Hematopoietic multipotent progenitor cell treated with erythropoietin and hydrocortisone succinate and interleukin-3 and kit ligand, for 17 days (in vitro differentiated cells): ENCODE measurements at places on chromosomes 11 and 22.

GRCh38 chr11:113199866-113200265, 114.5 kb upstream of the TTC12 start:
- no peak for DNase-seq

GRCh38 chr11:131537196-131537595, 166.8 kb downstream of the NTM start:
- no peak for DNase-seq

DNA sequence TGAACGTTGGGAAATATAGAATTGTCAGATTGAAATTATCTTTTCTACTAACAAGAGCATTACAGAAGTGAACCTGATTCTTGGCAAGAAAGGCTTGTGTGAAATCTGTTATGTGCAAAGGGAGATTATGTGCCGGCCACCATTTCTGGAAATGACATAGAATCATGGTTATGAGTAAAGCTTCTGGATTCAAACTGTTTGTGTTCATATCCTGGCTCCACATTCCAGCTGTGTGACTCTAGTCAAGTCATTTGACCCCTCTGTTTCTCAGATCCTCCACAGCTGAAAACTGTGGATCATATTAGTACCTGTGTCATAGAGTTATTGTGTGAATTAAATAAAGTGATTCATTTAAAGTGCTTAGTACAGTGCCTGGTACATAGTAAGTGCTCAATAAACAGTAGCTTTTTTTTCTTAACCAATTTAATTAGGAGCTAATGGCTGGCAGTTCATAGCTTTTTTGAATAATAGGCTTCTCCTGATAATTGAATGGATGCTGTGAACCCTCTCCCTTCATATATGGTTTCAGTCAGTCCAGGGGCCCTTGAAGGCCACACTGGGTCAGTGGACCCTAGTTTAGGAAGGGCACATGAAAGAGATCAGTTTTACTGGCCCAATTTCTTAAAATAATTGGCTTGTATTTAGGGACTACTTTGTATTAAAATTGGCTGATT, 34.6 kb downstream of the EHF start:
- DNase-seq, result no peak

GRCh38 chr11:121240650-121241303, 51.8 kb upstream of the SC5D start:
- no peak for DNase-seq

- no peak for DNase-seq
Observed at GRCh38 chr22:46050916-46051614, 74.1 kb upstream of the WNT7B start.

DNA sequence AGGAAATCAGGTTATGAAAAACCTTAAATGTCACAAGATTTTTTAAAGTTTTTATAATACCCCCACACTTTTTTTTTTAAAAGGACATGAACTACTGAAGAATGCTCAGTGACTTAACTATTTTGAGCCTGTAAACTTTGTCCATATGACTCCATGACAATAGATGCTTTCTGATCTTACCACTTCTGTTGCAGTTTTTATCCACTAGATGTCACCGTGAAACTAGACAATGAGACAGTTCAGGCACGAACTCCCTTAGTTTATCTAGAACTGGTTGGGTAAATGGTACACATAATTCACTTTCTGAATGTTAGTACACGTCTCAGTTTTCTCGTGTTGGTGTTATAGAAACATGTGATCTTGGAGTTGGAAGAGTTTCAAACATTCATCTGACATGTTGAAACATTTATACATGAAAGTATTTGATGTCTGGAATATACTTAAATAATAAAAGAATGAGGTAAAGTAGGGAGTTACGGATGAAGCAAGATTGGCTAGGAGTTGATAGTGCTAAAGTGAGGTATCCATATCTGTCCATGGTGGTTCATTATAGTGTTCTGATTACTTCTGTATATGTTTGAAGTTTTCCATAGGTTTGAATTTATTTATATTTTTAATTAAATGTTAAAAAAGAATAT, 8.1 kb downstream of the CCDC15 start:
- DNase-seq, result peak; percentile 52

DNA sequence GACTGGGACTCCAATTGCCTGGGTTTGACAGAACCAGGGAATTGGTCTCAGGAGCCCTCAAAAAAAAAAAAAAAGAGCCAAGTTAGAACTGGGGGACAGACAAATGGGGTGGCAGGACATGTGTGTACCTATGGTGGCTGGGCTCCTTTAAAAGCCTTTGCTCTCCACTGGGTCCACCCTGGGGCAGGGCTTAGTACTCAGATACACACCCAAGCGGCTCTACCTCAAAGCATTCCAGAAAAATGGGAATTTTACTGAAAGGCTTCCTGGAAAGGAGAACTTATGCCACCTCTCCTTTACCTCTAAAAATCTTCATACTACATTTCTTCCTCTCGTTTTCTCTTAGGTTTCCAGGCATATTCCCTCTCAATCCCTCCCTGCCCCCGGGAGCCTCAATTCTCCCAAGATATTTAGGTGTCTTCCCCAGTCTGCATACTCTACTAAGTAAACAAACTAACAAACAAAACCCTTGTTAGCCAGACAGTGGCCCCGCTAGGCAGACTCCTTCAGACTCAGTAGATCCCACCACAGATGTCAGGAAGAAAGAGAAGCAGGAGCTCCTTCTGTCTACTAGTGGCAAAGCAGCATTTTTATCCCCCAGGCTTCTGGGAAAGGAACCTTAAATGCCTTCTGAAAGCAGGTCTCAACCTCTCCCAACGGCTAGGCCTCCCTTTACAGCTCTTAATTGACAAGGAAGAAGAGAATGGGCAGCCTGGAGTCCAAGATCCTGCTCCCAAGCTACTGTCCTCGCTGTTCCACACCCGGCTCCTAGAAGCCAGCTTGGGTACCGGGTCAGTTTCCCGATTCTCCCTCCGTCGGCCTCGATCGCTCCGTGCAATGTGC, 653 bp downstream of the PCSK7 start:
- peak; percentile 38 for DNase-seq

DNA sequence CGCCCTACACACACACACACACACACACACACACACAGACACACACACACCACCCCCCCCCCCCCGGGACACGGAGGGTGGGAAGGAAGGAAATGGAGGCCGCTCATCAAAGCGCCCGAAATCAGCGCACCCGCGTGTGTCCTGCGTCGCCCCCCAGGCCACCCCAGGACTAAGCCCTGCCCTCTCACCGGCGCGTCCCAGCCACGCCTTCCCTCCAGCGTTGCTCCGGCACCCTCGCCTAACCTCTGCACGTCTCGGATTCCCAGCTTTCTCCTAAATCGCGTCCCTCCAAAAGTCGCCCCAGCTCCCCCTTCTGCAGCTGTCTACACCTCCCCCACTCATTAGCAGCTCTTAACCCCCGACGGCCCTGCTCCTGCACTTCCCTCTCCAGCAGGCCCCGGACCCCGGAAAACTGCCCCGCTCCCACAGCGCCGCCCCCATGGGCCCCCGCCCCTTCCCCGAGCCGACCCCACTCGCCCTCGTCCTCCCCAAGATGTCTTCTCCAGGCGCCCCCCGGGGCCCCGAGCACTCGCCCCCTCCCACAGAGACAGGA, 557 bp downstream of the PACSIN2 start:
- DNase-seq, result no peak

DNA sequence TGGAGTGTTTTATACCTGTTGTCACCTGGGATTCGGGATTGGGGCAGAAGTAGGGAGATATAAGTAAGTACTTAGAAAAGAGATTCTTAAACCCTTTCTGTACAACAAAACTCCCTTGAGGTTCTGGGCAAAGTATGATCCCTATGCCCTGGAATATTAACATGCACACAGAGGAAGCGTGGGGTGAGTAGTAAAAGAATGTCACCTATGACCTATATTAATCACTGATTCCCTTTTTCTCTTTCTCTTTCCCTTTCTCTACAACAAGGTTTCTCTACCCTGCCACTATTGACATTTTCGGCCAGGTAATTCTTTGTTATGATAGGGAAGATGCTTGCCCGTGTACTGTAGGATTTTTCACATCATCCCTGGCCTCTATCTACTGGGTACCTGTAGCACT, 209.7 kb upstream of the PLET1 start:
- no peak for DNase-seq

DNA sequence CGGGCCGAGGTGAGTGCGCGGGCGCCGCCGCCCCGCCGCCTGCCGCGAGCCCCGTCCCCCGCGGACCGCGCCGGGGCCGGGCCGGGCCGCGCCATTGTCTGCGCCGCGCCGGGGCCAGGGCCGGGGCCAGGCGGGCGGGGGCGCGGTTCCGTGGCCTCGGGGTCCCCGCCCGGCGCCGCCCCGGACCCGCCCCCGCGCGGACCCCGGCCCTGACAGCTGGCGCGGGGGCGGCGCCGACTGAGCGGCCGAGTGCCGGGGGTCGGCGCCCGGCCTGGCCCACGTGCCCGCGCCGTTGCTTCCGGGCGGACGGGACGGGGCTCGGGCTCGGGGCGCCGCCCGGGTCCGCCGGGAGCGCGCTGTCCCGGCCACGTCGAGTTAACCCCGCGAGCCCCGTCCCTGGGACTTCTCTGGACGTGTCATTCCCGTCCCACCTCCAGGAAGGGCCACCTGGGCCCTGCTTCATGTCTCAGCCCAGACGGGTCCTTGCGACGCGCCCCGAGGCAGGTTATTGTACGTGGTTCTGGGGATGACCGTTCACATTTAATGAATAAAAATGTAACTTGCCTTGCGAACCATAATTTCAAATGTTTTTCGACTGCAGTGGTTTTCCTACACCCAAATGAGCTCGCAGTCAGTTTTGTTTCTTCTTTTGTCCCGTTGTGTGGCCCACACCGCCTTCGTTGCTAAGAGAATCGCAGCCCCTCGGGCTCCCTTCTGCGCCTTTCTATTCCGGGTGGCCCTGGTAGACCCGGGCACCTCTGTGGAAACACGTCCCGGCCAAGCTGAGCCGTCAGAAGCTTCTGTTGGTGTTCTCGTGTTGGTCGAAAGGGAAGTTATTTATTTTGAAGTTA, 562 bp downstream of the ZBED4 start:
- DNase-seq, result peak; percentile 17

DNA sequence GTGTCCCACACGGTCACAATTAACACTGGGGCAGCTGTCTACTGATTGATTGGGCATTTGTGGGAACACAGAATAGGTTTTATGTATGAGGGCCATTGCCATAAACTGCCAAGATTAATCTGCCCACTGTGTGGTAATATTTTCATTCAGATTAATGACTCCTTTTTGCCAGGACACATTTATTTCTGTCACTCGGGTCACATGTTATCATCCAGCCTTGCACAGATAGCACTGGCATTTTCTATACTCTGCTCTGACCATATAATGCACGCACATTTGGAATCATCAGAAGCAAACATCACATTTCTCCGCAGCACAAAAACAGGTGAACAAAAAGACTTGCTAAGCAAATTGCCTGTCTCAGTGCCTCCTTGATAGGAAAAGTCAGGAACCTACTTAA, 138.3 kb downstream of the CADM1 start:
- DNase-seq, result no peak

GRCh38 chr11:65424205-65425104, 1.9 kb downstream of the NEAT1 start:
- peak; percentile 84 for DNase-seq

- DNase-seq, result no peak
Observed at GRCh38 chr11:112481431-112481830, 220.8 kb upstream of the PLET1 start.

- no peak for DNase-seq
Observed at GRCh38 chr11:131916638-131917037, 546.2 kb downstream of the NTM start.

GRCh38 chr11:6225024-6225423, 9.4 kb downstream of the FHIP1B start:
- DNase-seq, result no peak

GRCh38 chr11:68370211-68371111, 58.1 kb downstream of the LRP5 start:
- no peak for DNase-seq

DNA sequence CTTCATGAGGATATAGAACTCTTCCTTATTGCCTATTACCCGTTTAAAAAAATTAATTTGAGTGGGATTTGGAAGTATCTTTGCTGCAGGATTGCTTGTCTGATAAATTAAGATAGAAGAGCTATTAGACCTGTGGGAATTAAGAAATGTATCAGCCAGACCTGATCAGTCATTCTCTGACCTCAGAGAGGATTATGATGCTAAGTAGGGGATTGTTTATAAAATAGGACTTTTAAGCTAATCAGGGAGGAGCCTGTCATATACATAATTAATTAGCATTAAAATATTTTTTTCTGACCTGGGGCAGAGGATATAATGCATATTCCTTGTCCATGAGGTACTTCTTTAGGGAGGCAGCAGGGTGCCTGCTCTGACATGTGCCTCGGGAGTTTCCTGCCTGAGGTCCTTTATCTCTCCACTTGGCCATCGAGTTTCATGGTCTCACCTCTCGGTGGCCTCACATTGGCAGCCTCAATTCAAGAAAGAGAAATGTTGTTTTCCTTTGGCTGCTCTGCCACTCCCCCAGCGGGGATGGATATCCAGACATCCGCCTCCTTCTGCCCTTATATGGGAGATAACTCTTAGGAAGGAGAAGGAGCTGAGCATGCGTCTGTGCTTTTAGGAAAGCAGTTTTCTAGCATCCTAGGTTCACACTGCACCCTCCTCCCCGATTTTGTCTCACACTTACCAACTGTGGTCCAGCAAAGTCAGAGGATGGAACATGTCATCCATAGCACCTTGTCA, 41.1 kb downstream of the DIXDC1 start:
- no peak for DNase-seq

GRCh38 chr11:63501236-63501635, 4.6 kb upstream of the LGALS12 start:
- no peak for DNase-seq

- no peak for DNase-seq
Observed at GRCh38 chr11:8102965-8103364, 22.0 kb downstream of the TUB start.

DNA sequence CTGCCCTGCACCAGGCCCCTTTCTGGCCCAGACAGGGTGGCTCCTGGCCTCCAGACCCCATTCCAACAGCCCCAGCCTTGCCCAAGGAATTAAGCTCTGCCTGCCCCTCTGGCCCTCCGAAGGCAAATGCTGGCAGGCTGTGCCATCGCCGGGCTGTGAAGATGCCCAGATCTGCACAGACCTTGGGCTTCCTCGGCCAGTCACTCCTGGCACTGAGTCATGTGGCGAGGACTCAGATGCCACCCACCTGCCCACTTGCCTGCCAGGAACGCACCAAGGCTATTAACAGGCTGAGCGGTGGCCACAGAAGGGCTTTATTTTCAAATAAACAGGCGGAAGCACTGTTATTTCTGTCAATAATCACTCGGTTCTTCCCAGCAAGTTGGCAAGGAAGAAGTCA, 50.3 kb upstream of the TTLL12 start:
- DNase-seq, result no peak

GRCh38 chr11:706957-707816, 1.2 kb downstream of the EPS8L2 start:
- no peak for DNase-seq

GRCh38 chr22:22733881-22734373, 89.5 kb downstream of the GGTLC2 start:
- DNase-seq, result no peak

GRCh38 chr22:21041937-21042336, 3.8 kb upstream of the LRRC74B start:
- DNase-seq, result no peak

DNA sequence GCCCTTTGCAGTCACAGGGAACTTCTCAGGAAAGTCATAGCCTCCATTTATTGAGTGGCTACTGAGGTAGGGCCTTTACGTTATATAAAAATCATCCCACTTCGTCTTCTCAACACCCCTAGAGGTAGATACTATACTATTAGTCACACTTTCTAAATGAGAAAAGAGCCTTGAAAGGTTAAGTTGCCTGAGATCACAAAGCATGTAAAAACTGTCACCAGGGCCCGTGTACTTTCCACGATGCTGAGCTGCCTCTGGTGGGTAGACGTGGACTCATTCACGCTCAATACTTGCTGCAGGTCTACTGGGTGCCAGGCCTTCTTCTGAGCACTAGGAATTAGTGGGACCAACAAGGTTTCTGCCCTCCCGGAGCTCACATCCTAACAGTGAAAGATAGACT, 16.3 kb downstream of the CHRDL2 start:
- DNase-seq, result no peak
